Hematopoietic multipotent progenitor cell treated with erythropoietin and hydrocortisone succinate and interleukin-3 and kit ligand, for 15 days (in vitro differentiated cells): ENCODE measurements at places on chromosomes 4 and X.

GRCh38 chr4:126559961-126560360 lies 1072.8 kb upstream of the INTU start:
- DNase-seq = no peak

- no peak for DNase-seq
These were observed 6.4 kb upstream of the GSX2 start for GRCh38 chr4:54093324-54094240.

- DNase-seq = no peak
These were observed 77.2 kb upstream of the BCOR start for GRCh38 chrX:40174854-40175510.

DNA sequence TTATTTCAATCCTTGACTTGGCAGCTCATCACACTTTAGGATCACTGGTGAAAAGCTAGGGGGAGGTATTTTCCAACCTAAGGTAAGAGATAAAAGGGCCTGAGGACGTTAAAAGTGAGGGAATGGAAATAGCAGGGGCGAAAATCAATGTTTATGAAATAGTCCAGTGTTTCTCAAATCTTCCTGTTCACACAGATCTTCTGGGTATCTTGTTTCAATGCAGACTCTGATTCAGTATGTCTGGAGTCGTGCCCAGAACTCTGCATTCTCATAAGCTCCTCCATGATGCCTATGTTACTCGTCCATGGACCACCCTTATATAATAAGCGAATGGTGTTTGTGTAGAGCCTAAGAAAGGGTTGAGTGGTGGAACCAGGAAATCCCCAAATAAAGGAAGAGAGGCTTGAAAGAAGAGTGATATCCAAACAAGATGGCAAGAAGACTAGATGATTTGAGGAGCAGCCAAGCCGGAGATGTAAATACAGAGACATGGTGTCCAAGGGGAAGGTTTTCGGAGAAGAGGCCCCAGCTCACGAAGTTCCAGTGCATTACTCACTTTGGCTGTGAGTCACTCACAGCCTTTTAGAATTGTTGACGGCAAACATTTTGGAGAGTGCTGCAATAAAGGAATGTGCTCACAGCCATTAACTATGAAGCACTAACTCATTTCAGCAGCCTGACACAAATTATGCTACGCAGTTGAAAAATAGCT lies 215.6 kb upstream of the PPARGC1A start:
- DNase-seq = no peak

GRCh38 chrX:10030570-10030969 lies 63.4 kb downstream of the CLDN34 start:
- no peak for DNase-seq

- no peak for DNase-seq
These were observed 18.8 kb upstream of the SMIM14 start for GRCh38 chr4:39657465-39657864.

DNA sequence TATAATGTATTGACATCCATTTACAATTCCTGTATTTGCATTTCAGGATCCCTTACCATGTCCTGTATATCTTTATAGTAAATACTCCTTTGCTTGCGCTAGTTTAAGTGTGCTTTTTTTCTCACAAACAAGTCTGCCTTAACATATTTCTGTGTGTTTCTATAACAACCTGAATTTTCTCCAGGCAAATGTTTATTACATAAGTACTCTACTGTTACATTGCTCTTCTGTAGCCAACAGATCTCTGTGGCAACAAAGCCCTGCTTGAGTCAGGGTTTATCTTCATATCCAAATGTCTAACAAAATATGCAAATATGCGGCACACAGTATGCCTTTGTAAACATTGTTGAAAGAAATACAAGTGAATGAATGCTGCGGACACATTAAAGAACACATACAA lies 625.5 kb downstream of the TLL1 start:
- DNase-seq = no peak

GRCh38 chrX:109857584-109858228 lies 124.6 kb upstream of the ACSL4 start:
- DNase-seq = no peak
